Stimulated activated CD4-positive, alpha-beta T cell treated with anti-CD3 and anti-CD28 coated beads, Interleukin-15, amount 100 ng/mL, for 24 hours (primary cell): ENCODE measurements at places on chromosomes 6 and 20.

DNA sequence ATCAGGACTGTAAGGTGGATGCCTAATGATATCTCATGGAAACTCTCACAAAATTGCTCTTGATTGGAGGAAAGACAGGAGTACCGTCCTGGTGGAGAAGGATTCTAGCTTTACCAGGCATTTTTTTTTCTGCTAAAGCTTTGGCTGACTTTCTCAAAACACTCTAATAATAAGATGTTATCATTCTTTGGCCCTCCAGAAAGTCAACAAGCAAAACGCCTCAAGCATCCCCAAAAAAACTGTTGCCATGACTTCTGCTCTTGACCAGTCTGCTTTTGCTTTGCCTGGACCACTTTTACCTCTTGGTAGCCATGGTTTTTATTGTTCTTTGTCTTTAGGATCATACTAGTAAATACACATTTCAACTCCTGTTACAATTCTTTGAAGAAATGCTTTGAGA is 55.5 kb upstream of the RUNX2 start:
- no peak for DNase-seq

DNA sequence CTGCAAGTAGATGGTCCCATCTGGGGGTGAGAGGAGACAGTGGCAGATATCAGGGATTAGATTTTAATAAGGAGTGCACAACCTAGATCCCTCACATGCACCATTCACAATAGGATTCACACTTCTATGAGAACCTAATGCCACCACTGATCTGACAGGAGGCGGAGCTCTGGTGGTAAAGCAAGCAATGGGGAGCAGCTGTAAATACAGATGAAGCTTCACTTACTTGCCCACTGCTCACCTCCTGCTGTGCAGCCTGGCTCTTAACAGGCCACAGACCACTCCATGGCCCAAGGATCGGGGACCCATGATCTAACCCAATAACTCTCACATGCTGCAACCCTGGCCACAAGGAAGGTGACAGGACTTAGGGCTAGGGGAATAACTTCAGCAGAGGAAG is 75.4 kb downstream of the ZNF133 start:
- DNase-seq, result no peak

GRCh38 chr20:17061715-17062114 is 165.1 kb upstream of the PCSK2 start:
- DNase-seq, result no peak

DNA sequence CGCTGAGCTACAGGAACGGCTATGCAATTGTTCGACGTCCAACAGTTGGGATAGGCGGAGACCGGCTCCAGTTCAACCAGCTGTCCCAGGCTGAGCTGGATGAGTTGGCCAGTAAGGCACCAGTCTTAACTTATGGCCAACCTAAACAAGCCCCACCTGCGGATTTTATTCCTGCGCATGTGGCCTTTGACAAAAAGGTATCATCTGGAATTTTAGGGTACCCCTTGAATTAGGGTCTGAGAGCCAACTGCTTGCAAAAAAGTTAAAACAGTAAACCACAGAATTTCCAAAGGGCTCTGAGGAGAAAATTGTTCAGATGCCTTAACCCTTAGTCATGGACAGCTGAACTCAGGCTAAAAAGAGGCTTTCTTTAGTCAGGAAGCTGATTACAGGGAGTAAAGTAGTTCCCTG is 3.8 kb downstream of the EFHC1 start:
- no peak for DNase-seq

GRCh38 chr20:46701057-46701456 is 8.4 kb upstream of the SLC2A10 start:
- no peak for DNase-seq
